ENCODE measurements at places on chromosomes 3 and 15.

- DNase-seq = no peak
Measured at GRCh38 chr3:721086-721485, 371.7 kb upstream of the CNTN6 start.

GRCh38 chr15:56534728-56535127 is 69.8 kb upstream of the MNS1 start:
- DNase-seq = no peak

DNA sequence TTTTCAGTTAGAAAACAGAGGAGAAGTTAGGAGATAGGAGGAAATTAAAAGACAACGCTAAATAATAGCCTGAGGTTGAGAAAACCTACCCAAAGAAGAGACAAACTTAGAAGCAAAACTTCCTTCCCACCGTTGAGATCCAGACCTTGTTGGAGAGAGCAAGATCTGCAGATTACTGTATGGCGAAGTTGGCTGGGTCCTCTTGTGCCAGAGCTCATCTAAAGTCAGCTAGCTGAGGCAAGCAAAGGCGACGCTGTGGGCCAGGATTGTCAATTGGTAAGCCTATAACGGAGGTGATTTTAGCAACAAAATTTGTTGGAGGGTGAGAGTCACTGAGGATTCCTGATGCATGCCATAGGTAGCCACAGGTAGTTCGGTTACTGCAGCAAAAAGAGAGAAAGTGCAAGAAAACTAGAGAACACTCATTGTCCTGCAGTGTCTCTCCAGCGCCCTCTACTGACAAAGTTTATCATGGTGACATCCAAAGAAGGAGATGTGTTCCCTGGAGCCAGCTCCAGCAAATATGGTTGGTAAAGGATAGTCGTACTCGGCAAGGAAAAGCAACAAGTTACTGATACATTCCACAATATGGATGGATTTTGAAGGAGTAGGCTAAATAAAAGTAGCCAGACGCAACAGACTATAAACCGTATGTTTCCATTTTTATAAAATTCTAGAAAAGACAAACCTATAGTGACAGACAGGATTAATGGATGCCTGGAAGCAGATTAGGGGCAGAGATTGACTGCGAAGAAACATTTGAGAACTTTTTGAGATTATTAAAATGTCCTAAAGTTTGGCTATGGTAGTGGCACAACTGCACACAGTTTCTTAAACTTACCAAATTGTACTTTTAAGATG is 9.8 kb upstream of the OR5K4 start:
- DNase-seq = peak; percentile 88

- DNase-seq = no peak
Measured at GRCh38 chr3:117104792-117105191, 395.2 kb downstream of the TUSC7 start.

GRCh38 chr15:68704496-68705021 is 116.1 kb downstream of the ANP32A start:
- DNase-seq = peak; percentile 92
